ENCODE measurements at places on chromosomes 11 and 22.
A peak's percentile ranks its signal among the peaks of the same experiment; 100 is the strongest.

DNA sequence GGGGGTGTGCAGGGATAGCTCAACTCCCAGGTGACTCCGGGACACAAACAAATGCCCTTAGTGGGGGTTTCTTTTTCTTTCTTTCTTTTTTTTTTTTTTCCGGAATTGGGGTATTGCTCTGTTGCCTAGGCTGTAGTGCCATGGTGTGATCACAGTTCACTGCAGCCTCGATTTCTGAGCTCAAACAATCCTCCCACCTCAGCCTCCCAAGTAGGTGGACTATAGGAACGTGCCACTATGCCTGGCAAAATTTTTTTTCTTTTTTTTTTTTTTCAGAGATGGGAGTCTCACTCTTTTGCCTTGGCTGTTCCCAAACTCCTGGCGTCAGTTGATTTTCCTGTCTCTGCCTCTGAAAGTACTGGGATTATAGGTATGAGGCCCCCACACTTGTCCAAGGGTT lies 13.8 kb upstream of the ZNF280A start:
- no peak for DNase-seq

- DNase-seq = no peak
These were observed 3.6 kb upstream of the PLXNB2 start for GRCh38 chr22:50310949-50311444.

GRCh38 chr11:111777094-111778046 lies 11.2 kb upstream of the PPP2R1B start:
- peak; percentile 85 for DNase-seq

GRCh38 chr11:107609400-107610218 lies 18.7 kb downstream of the ELMOD1 start:
- DNase-seq = no peak

GRCh38 chr11:116716621-116717020 lies 56.2 kb downstream of the BUD13 start:
- no peak for DNase-seq

GRCh38 chr22:32858121-32858703 lies 56.7 kb downstream of the TIMP3 start:
- no peak for DNase-seq

- no peak for DNase-seq
These were observed 71.3 kb downstream of the ETS1 start for GRCh38 chr11:128515826-128516778.

- no peak for DNase-seq
These were observed 114.8 kb downstream of the KCNQ1OT1 start for GRCh38 chr11:2584812-2585565.

- no peak for DNase-seq
These were observed 11.0 kb downstream of the RASD2 start for GRCh38 chr22:35551549-35552177.

Measured in erythroblast (primary cell).